ENCODE measurements at places on chromosomes 1 and 21. TPM values are rescaled to one million over a fixed set of nuclear protein-coding genes. Genes with fewer than 3 reads are reported as not detected.
A peak's percentile ranks its signal among the peaks of the same experiment; 100 is the strongest.

- H3K27ac ChIP-seq, result peak overlapping the region; percentile 93
- no peaks in the 10 kb centered on the region for H3K36me3 ChIP-seq
- H3K27me3 ChIP-seq, result no peaks in the 10 kb centered on the region
Observed at GRCh38 chr1:9128166-9128519, 759 bp downstream of the GPR157 start.

DNA sequence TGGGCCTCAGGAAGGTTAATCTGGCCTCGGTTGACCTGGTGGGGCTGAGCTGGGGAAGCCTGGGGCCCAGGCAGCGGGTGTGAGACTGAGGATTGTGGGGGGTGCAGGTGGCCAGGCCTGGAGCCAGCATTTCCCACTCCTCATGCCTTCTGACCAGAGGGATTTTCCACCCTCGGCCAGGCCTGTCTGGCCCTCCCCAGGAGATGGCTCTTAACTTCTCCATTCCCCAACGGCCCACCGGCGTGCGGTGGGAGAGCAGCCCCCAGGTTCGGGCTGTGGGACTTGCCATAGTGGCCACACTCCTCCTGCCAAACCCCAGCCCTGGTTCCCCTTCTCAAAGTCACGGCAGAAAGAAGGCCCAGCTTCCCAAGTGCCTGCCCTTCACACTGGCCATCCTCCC, 126.5 kb upstream of the RUNX3 start:
- no peaks in the 10 kb centered on the region for H3K36me3 ChIP-seq
- peaks cover 2% of the 10 kb centered on the region for H3K27me3 ChIP-seq
- H3K27ac ChIP-seq, result no peak overlapping the region
- no peak overlapping the region for H3K4me3 ChIP-seq
- H3K4me1 ChIP-seq, result no peaks in the 10 kb centered on the region

The FNDC5 gene
- total RNA-seq, result 78.3 TPM

DNA sequence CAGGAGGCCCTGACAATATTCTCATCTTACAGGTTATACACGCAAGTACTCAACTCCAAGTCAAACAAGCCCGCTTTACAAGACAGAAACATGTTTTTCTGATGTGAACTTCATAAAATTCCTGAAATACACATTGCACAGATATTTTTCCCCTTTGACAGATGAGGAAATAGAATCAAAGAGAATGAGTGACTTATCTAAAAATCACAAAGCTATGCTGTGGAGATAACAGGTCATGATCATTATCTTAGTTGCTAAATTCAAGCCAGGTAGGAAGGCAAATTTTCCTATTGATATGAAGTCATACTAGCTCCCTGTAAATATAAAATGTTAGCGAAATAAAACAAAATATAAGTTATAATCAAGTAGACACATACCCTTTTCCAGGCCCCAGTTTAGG, 18.3 kb downstream of the UBR4 start:
- peaks cover 18% of the 10 kb centered on the region for H3K36me3 ChIP-seq
- no peaks in the 10 kb centered on the region for H3K4me1 ChIP-seq
- no peak for DNase-seq
- H3K27ac ChIP-seq, result no peak overlapping the region

DNA sequence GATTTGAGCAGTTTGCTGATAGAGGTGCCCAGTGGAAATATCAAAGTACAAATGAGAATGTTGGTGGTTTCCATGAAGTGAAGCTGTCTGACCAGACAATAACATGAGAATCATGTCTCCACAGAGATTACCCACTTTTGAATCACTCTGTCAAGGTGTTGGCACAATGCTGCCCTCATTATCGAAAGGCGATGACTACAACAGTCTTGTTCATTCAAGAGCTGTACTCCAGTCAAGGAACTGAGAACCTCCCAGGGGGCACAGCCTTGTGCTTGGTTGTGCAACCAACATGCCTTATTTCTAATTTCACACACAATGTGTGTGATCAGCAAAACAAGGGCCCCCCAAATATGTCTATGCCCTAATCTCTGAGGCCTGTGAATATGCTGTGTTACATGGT, 35.7 kb downstream of the ETS2 start:
- no peaks in the 10 kb centered on the region for H3K27me3 ChIP-seq
- H3K4me3 ChIP-seq, result no peak overlapping the region
- DNase-seq, result no peak
- no peak overlapping the region for H3K27ac ChIP-seq

GRCh38 chr1:6088956-6089355, 43.3 kb downstream of the KCNAB2 start:
- H3K27ac ChIP-seq, result no peak overlapping the region
- H3K27me3 ChIP-seq, result peaks cover 31% of the 10 kb centered on the region
- no peaks in the 10 kb centered on the region for H3K36me3 ChIP-seq
- no peak for DNase-seq

The SPRR2B gene
- total RNA-seq, result not detected

GRCh38 chr1:56550138-56550858, 29.1 kb downstream of the PLPP3 start:
- H3K4me3 ChIP-seq, result no peak overlapping the region
- H3K36me3 ChIP-seq, result no peaks in the 10 kb centered on the region
- no peaks in the 10 kb centered on the region for H3K27me3 ChIP-seq
- peaks cover 61% of the 10 kb centered on the region for H3K4me1 ChIP-seq
- no peak overlapping the region for H3K27ac ChIP-seq

DNA sequence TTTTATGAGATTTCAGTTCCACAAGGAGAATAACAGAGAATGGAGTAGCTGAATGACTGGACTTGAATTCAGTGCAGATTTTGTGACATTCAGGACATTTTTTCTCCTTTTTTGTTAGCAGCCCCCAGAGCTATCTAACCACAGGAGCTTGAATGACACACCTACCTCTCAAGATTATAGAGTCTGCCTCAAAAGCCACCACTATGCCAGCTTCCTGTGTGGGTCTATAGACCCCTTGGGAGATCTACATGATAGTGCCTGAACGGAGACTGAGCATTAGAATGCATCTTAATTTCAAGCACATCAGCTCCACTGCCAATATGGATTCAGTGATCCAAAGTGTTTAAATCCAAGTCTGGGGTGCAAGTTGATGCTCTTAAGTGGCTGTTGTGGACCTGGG, 74.4 kb upstream of the ZNF648 start:
- no peaks in the 10 kb centered on the region for H3K4me1 ChIP-seq
- H3K36me3 ChIP-seq, result no peaks in the 10 kb centered on the region
- no peak overlapping the region for H3K27ac ChIP-seq
- no peak for DNase-seq
- H3K4me3 ChIP-seq, result no peak overlapping the region

GRCh38 chr1:160261556-160261892, 825 bp downstream of the DCAF8 start:
- DNase-seq, result no peak
- H3K36me3 ChIP-seq, result no peaks in the 10 kb centered on the region
- peak overlapping the region; percentile 80 for H3K4me3 ChIP-seq
- no peaks in the 10 kb centered on the region for H3K27me3 ChIP-seq

DNA sequence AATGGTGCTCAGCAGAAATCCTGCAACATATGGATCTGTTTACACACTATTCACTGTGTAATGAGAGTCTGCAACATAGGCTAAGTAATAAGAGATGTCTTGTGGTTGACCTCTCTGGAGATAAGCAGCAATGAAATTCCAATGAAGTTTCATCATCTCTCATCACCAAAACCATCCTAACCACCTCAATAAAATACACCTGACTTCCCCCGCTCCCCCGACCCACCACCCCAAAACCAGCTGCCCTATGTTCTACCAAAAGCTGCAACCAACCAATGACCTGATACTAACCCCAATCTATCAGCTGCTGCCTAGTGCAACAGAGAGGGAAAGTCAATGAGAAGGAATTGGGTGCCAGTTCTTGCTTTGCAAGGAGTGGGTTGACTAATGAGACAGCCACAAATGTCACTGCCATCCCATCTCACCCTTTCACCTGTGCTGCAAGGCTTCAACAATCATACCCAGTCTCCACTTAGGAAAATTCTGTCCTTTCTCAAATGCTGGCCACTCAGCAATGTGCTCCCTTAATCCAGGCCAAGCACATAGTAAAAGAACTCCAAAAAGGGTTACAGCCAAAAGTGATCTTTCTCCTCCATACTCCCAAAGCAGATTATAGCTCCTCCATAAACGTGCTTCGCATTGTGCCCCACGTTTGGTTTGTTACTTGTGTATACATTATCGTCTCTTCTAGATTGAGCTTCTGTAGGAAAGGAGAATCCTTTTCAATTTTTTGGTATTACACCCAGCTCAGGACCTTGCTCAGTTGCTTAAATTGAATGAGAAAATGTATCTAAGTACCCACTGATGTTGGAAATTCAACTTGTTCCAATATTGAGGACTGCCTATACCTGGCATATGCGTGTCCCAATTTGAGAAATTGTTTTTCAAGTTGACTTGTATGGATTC, 29.0 kb downstream of the MRPL39 start:
- H3K27me3 ChIP-seq, result no peaks in the 10 kb centered on the region
- H3K27ac ChIP-seq, result no peak overlapping the region
- no peaks in the 10 kb centered on the region for H3K4me1 ChIP-seq
- no peak overlapping the region for H3K4me3 ChIP-seq

The TRMT1L gene
- total RNA-seq, result 30.5 TPM

GRCh38 chr1:173020138-173020750, 30.5 kb downstream of the TNFSF18 start:
- DNase-seq, result no peak
- no peaks in the 10 kb centered on the region for H3K27me3 ChIP-seq
- no peak overlapping the region for H3K27ac ChIP-seq
- no peaks in the 10 kb centered on the region for H3K4me1 ChIP-seq

GRCh38 chr1:218642033-218642948, 297.2 kb downstream of the TGFB2 start:
- DNase-seq, result no peak
- no peaks in the 10 kb centered on the region for H3K36me3 ChIP-seq
- no peaks in the 10 kb centered on the region for H3K27me3 ChIP-seq

The CELA2B gene
- total RNA-seq, result not detected

DNA sequence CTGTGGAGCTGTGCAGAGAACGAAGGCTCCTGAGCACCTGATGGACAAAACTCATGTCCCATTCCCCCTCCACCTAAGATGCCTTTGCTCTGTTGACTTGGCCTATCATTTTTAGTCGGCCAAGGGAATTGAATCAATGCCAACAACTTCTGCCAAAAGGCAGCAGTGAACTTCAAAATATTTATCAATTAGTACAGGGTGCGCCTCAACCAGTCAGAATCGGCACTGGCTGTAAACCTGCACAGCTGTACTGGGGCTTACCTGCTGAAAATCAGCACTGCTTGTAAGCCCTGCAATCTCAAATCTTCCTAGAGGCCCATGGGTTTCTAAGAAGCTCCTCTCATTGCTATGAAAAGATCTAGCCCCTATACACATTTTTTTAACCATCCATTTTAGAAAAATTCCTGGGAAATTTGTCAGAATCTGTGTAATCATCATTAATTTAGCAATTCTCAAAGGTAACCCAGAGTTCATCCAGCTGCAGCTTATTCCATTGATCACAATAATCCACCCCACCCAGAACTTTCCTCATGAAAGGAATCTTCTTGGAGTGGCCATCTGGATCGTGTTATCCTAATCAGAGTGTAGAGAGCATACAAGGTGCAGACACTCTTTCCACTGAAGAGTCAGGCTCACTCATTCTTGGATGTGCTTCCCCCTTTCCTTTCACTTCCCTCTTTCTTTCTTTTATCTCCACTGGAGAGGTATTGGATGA, 40.2 kb downstream of the ADAMTS1 start:
- DNase-seq, result no peak
- H3K4me3 ChIP-seq, result no peak overlapping the region
- H3K27ac ChIP-seq, result no peak overlapping the region
- no peaks in the 10 kb centered on the region for H3K27me3 ChIP-seq
- no peaks in the 10 kb centered on the region for H3K36me3 ChIP-seq
- peaks cover 6% of the 10 kb centered on the region for H3K4me1 ChIP-seq

The TNFSF18 gene
- total RNA-seq, result not detected

The MROH7 gene
- total RNA-seq, result 1.6 TPM
